ENCODE measurements at places on chromosomes 13 and 19.

- DNase-seq, result no peak
Observed at GRCh38 chr19:13459351-13459750, 46.9 kb downstream of the CACNA1A start.

GRCh38 chr13:30103161-30103840 is 204.1 kb downstream of the KATNAL1 start:
- DNase-seq, result no peak

- no peak for DNase-seq
Observed at GRCh38 chr19:46845959-46846459, 4.6 kb downstream of the AP2S1 start.

DNA sequence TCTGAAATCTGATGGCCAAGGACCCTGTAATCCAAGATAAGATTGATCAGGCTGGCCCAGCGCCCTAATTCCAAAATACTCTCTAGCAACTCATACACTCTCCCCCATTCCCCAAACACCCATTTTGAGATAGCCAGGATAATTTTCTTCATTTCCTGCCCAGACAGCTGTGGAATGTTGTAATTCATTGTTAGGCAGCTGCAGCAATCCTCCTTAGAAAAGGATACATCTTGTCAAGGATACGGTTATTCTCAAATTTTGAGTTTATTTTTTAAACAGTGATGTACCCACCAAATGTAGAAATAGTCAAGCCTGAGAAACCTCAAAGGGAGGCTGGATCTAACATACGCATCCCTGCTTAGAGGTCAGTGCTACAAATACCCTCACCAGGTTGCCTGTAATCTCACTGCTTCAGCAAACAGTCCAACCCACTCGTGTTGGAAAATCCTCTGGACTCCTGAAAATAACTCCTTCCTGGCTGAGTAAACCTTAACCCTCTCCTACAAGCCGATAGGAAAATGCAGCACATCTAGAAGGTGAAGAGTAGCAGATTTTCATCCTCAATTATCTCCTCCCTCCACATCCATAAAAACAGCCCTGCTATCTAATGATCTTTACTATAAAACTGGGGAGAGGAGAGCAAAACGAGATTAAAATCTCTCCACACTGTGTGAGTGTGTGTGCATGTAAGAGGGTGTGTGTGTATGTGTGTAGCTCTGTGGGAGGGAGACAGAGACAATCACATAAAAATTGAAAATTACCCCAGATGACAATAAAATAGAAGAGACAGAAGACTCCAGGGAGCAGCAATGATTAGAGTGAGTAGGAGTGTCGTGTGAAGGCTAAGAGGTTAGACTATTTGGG is 683.1 kb downstream of the DIAPH3 start:
- DNase-seq, result peak; percentile 13

DNA sequence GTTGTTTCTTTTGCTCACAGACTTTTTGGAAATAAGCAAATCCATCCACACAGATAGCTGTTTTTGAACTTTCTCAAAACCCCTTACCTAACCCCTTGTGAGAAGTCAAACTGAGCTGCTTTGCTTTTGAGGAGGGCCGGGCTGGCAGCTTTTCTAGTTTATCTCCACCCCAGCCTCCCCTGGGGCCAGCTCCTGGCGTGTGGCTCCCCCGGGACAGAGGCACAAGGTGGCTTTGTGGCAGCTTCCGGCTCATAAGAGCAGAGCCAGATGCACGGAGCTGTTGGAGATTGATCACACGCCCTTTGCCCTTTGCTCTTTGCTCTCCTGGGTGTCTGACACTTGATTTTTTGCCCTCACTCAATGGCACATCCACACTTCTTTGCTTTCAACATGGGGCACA is 24.9 kb upstream of the RNF113B start:
- DNase-seq, result no peak

- no peak for DNase-seq
Observed at GRCh38 chr19:28066161-28066560, 1146.8 kb downstream of the UQCRFS1 start.

All from fibroblast of skin of back (primary cell).